Activated naive CD4-positive, alpha-beta T cell (primary cell): ENCODE measurements at places on chromosomes 1 and 21.

DNA sequence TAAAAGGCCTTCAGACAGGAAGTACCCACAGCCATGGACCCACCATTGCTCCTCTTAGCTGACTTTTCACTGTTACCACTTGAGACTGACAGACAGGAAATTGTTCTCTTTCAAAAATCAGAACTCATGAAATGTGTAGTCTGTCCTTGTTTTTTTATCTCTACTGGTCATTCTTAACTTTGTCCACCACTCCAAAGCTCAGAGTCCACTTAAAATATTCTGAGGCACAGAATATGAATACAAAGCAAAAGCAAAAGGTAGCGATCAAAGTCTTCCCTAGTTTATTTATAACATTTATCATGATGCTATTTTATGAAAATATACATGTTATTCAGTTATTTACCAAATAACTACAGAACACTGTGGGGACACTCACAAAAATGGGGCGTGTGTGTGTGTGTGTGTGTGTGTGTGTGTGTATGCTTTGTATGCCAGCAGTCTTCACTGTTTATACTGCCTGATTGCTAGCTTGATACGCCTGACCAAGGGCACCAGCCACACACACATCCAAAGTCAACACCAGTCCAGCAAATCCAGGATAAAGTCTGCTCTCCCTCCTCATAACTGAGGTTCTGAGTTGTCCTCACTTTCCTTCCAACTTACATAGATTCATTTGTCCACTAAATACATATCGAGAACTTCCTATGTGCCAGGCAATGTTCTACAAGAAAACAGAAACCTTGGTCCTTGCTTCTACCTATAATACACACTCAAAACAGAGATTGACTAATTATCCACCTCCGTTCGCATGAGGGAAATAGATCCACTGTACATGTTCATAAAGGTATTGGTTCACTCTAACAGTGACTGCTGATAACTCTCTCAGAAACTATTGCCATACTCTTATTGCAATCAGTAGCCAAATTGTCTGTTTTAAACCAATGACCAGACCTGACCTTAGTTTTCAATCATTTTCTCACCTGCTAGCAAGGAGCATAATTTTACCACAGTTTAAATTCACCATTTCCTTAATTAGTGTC is 79.4 kb downstream of the ERICH3 start:
- no peak for DNase-seq

GRCh38 chr1:2047749-2048729 is 2.2 kb upstream of the PRKCZ start:
- no peak for DNase-seq

DNA sequence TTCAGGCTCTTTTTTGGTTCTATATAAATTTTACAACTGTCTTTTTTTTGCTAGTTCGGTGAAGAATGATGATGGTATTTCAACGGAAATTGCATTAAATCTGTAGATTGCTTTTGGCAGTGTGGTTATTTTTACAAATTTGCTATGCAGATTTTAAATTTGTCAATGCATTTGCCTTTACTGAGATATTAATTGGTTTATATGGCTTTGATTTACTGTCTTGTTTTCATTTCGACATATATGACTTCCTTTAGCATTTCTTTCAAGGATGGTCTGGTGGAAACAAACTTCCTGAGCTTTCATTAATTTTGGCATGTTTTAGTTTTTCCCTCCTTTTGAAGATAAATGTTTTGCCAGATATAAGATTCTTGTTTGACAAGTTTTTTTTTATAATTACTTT is 1522.5 kb upstream of the PRMT6 start:
- DNase-seq: no peak

- DNase-seq: no peak
Measured at GRCh38 chr1:183612407-183612806, 22.1 kb upstream of the NCF2 start.

GRCh38 chr1:243496187-243496646 is 240.4 kb downstream of the SDCCAG8 start:
- DNase-seq: no peak

GRCh38 chr21:44286086-44286715 is 525 bp downstream of the AIRE start:
- DNase-seq: no peak

DNA sequence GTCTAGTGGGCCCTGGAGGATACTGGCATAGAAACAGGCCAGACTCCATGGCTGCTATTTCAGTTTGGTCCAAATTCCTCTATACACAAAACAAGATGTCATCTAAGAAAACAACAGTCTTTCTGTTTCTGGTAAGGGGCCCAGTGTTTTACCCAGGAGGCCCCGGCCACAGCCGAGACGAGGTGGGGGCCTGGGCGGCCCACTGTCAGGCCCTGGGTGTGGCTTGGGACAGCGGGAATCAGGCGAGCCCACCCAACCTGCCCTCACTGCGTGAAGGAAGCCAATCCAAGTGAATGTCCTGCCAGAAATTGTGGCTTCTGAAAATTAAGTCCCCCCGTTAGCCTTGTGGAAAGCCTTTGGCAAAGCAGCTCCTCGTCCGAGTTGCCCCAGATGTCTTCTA is 31.2 kb upstream of the GPR153 start:
- no peak for DNase-seq

GRCh38 chr1:153390938-153391710 is at the start of gene S100A8:
S100A8 (minus strand) TSS chr1:153391073; CDS start chr1:153390535, 538 bp downstream.
- no peak for DNase-seq

GRCh38 chr1:159780583-159781582 is at the start of gene DUSP23:
DUSP23 (plus strand) TSS chr1:159780962; CDS start chr1:159781101, 139 bp downstream.
- peak; percentile 90 for DNase-seq

- peak; percentile 39 for DNase-seq
Measured at GRCh38 chr1:38005195-38006007, at the start of gene FHL3. FHL3 (minus strand) TSS chr1:38005514; CDS start chr1:37999412, 6,102 bp downstream.

- peak; percentile 15 for DNase-seq
Measured at GRCh38 chr1:234065794-234066447, 161.4 kb downstream of the SLC35F3 start.

DNA sequence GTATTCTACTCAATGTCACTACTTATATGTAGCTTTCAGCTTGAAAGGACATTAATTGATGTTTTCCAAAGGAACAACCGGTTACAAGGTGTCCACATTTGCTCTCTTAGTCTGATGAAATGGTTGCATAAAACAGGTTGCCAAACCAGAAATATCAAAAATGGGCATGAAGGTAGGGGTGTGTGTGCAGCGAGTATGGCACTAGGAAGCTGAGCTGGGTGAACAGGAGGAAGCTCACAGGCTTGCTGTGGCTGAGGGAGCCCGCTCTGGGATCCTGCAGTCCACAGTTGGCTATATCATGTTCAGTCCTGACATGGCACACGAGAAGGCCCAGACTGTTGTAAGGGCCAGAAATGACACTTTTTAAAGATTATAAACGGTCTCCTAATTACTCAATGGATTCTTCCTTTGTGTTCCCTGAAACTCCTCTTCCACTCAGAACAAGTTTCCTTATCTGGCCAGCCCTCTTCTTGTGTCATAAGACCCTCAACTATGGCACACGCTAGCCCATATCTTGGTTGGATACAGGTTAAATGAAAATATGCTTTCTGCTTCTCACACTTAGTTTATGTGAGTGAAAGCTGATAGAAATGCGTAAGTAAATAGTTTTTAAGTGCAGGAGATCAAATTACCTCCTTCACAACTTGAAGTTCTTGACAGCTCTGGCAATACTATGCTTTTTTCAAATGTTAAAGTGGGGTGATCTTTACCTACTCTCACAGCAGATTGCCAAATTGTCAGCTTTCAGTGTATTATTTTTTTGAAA is 201.5 kb downstream of the LMO4 start:
- no peak for DNase-seq

DNA sequence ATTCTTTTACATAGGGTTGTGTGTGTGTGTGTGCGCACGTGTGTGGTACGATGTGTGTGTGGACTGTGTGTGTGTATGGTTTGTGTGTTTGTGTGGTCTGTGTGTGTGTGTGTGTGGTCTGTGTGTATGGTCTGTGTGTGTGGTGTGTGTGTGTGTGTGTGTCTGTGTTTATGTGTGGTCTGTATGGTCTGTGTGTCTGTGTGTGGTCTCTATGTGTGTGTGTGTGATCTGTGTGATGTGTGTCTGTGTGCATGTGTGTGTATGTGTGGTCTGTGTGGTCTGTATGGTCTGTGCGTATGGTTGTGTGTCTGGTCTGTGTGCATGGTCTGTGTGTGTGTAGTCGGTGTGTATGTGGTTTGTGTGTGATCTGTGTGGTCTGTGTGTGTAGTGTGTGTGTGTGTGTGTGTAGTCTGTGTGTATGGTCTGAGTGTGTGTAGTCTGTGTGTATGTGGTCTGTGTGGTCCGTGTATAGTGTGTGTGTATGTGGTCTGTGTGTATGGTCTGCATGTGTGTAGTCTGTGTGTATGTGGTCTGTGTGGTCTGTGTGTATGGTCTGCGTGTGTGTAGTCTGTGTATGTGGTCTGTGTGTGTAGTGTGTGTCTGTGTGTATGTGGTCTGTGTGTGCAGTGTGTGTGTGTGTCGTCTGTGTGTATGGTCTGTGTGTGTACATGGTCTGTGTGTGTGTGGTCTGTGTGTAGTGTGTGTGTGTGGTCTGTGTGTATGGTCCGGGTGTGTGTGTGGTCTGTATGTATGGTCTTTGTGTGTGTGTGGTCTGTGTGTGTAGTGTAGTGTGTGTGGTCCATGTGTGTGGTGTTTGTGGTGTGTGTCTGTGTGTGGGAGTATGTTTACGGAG is 46.8 kb downstream of the RHOU start:
- no peak for DNase-seq
